B cell (primary cell): ENCODE measurements at places on chromosomes 1 and 21. TPM values are rescaled to one million over a fixed set of nuclear protein-coding genes. Genes with fewer than 3 reads are reported as not detected.

The GLIS1 gene
- not detected in 2 replicates for polyA plus RNA-seq

DNA sequence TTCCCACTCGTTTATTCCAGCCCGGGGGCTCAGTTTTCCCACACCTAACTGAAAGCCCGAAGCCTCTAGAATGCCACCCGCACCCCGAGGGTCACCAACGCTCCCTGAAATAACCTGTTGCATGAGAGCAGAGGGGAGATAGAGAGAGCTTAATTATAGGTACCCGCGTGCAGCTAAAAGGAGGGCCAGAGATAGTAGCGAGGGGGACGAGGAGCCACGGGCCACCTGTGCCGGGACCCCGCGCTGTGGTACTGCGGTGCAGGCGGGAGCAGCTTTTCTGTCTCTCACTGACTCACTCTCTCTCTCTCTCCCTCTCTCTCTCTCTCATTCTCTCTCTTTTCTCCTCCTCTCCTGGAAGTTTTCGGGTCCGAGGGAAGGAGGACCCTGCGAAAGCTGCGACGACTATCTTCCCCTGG, 716 bp downstream of the OLIG2 start:
- DNase-seq, result no peak
- peaks cover 25% of the 10 kb centered on the region for H3K27me3 ChIP-seq
- H3K36me3 ChIP-seq, result no peaks in the 10 kb centered on the region
- peaks cover 46% of the 10 kb centered on the region for H3K4me1 ChIP-seq

- H3K27me3 ChIP-seq, result no peaks in the 10 kb centered on the region
- H3K4me3 ChIP-seq, result no peak overlapping the region
- H3K27ac ChIP-seq, result no peak overlapping the region
- H3K4me1 ChIP-seq, result no peaks in the 10 kb centered on the region
Measured at GRCh38 chr1:12572522-12572921, 45.5 kb downstream of the DHRS3 start.

GRCh38 chr1:167629681-167630567, at the start of gene RCSD1:
TSS of gene RCSD1 (plus strand) at chr1:167630232. CDS start at chr1:167630424, 192 bp downstream.
- peaks cover 6% of the 10 kb centered on the region for H3K36me3 ChIP-seq
- no peaks in the 10 kb centered on the region for H3K27me3 ChIP-seq
- peak within 1 kb of the TSS; percentile 93 for H3K27ac ChIP-seq
- H3K4me1 ChIP-seq, result peaks cover 77% of the 10 kb centered on the region
- peak within 1 kb of the TSS; percentile 96 for H3K4me3 ChIP-seq
- peak; percentile 80 for DNase-seq

GRCh38 chr1:226510453-226510852, 38.1 kb upstream of the STUM start:
- no peaks in the 10 kb centered on the region for H3K4me1 ChIP-seq
- no peak overlapping the region for H3K4me3 ChIP-seq
- no peak overlapping the region for H3K27ac ChIP-seq
- H3K27me3 ChIP-seq, result peaks cover 4% of the 10 kb centered on the region

- no peaks in the 10 kb centered on the region for H3K27me3 ChIP-seq
- peak overlapping the region; percentile 87 for H3K4me3 ChIP-seq
Measured at GRCh38 chr1:53945183-53945432, 391 bp downstream of the IFT25 start.

The GBP7 gene
- not detected in 2 replicates for polyA plus RNA-seq

The CHI3L1 gene
- not detected in 2 replicates for polyA plus RNA-seq

DNA sequence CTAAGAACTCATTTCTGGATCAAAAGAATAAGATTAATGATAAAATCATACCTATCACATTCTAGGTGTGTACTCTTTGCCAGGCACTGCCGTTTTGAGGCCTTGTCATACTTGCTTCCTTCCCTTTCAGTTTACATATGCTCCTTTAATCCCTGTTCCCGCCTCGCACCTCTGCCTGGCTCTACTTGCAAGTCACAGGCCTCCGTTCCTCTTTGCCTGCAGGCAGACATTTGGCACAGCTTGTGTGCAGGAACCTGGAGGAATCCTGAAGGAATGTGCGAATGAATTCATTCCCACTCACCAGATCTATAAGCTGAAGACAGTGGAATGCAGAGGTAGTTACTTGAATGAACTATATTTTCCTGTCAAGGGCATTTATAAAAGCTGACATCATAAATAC, 13.8 kb downstream of the WLS start:
- DNase-seq, result no peak
- H3K4me1 ChIP-seq, result no peaks in the 10 kb centered on the region
- no peaks in the 10 kb centered on the region for H3K27me3 ChIP-seq
- no peak overlapping the region for H3K4me3 ChIP-seq
- no peak overlapping the region for H3K27ac ChIP-seq
- no peaks in the 10 kb centered on the region for H3K36me3 ChIP-seq

- no peaks in the 10 kb centered on the region for H3K27me3 ChIP-seq
- no peaks in the 10 kb centered on the region for H3K36me3 ChIP-seq
- no peaks in the 10 kb centered on the region for H3K4me1 ChIP-seq
- no peak overlapping the region for H3K27ac ChIP-seq
Measured at GRCh38 chr1:190377294-190377693, 100.4 kb downstream of the BRINP3 start.

DNA sequence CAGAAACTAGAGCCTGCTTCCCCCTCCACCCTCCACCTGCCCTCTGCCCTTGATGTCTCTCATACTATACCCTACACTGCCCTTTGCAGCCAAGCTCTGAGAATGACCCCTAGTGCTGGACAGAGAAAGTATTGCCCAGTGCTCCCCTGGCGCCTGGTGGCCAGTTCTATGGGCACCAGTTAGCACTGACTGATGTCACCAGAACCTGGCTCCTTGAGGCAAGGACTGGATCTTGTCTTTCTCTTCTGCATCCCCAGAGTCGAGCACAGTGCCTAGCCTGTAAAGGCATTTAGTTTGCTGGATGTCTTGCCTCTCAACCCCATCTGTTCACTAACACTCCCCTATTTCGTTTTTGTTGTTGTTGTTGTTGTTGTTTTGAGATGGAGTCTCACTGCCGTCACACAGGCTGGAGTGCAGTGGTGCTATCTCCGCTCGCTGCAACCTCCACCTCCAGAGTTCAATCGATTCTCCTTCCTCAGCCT, 5.9 kb downstream of the PHLDA3 start:
- H3K4me3 ChIP-seq, result no peak overlapping the region
- no peak for DNase-seq

- H3K4me3 ChIP-seq, result no peak overlapping the region
- H3K27ac ChIP-seq, result no peak overlapping the region
- DNase-seq, result no peak
- H3K4me1 ChIP-seq, result no peaks in the 10 kb centered on the region
Measured at GRCh38 chr1:21472861-21473260, 32.9 kb downstream of the NBPF3 start.

DNA sequence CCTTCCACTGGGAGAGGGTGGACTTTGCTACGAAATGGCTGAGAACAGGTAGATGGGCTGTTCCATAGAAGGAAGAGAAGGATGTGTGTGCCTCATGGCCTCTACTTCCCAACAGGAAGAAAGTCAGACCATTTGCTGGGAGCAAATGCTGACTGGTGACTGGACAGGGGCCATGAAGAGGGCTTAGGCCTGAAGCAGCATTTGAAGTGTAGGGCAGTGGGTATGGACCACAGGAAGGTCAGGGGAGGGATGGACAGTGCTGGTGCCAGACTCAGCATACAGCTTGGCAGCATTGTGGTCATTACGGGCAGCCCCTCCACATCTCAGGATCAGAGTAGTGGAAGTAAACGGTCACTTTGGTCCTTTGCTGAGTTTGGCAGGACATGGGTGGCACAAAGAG, 275.7 kb downstream of the MATN1 start:
- H3K27ac ChIP-seq, result no peak overlapping the region
- H3K4me3 ChIP-seq, result no peak overlapping the region
- no peaks in the 10 kb centered on the region for H3K4me1 ChIP-seq
- DNase-seq, result no peak
- H3K27me3 ChIP-seq, result no peaks in the 10 kb centered on the region

GRCh38 chr1:111733992-111734341, 5.2 kb downstream of the INKA2 start:
- no peak for DNase-seq
- no peaks in the 10 kb centered on the region for H3K36me3 ChIP-seq
- H3K27ac ChIP-seq, result no peak overlapping the region
- no peaks in the 10 kb centered on the region for H3K27me3 ChIP-seq
- H3K4me1 ChIP-seq, result peaks cover 7% of the 10 kb centered on the region

The ESPN gene
- 0.07 and 0.19 TPM in 2 replicates for polyA plus RNA-seq

DNA sequence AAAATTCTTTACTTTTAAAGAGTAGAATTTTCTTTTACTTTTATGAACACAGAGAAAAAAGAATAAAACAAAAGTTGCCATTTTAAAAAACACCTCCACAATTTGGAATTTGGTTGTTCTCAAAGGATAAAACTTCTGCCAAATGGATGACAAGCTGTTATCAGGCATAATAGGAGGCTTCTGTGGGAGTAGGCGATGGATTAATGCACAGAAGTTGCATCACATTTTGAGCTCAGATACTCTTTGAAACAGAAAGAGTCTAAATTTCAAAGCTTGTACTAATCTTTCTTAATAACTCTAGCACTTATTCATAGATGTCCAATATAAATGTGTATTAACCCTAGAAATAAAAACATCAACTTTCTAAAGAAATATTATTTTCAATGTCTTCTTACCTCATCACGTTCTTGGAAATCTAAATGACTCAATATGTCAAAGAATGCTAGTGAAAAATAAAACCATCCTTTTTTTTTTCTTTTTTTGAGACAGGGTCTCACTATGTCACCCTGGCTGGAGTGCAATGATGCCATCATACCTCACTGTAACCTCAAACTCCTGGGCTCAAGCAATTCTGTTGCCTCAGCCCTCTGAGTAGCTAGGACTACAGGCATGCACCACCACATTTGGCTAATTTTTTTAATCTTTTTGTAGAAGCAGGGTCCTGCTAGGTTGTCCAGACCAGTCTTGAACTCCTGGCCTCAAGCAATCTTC, 112.8 kb upstream of the USP25 start:
- H3K27ac ChIP-seq, result no peak overlapping the region
- H3K36me3 ChIP-seq, result no peaks in the 10 kb centered on the region
- no peaks in the 10 kb centered on the region for H3K27me3 ChIP-seq
- DNase-seq, result no peak

GRCh38 chr21:42121794-42122193, 50.7 kb downstream of the UMODL1 start:
- no peak overlapping the region for H3K4me3 ChIP-seq
- no peak for DNase-seq
- H3K27ac ChIP-seq, result no peak overlapping the region
- peaks cover 58% of the 10 kb centered on the region for H3K27me3 ChIP-seq
- peaks cover 44% of the 10 kb centered on the region for H3K4me1 ChIP-seq

DNA sequence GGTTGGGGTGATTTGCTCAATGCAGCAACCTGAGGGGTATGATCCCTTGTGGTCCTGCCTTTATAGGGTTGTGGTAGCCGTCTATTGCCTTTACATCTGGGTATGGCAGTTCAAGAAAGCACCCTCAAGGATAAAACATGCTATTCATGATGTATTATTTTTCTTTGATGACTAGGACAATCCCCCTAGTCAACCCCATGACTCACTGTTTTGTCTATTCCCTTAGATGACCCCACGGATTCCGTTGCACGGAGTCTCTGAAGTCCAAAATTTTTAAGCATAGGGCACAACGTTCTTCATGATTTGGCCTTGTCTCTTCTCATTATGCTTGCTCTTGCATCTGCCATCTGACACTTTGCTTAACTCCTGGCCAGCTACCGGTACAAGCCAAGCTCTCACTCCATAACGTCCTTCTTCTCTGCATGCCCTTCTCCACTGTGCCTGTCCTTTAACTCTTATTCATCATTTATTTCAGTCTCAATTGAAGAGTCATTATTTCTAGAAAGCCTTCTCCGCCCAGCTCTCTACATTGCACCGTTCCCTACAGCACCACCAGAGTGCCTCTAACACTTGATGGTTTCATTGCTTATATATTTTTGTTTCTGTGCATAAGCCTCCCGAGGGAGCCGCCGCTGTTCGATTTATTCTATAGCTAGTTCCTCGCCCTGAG, 838 bp upstream of the DISP1 start:
- no peak for DNase-seq
- H3K4me3 ChIP-seq, result peak overlapping the region; percentile 51
- H3K27ac ChIP-seq, result peak overlapping the region; percentile 90

DNA sequence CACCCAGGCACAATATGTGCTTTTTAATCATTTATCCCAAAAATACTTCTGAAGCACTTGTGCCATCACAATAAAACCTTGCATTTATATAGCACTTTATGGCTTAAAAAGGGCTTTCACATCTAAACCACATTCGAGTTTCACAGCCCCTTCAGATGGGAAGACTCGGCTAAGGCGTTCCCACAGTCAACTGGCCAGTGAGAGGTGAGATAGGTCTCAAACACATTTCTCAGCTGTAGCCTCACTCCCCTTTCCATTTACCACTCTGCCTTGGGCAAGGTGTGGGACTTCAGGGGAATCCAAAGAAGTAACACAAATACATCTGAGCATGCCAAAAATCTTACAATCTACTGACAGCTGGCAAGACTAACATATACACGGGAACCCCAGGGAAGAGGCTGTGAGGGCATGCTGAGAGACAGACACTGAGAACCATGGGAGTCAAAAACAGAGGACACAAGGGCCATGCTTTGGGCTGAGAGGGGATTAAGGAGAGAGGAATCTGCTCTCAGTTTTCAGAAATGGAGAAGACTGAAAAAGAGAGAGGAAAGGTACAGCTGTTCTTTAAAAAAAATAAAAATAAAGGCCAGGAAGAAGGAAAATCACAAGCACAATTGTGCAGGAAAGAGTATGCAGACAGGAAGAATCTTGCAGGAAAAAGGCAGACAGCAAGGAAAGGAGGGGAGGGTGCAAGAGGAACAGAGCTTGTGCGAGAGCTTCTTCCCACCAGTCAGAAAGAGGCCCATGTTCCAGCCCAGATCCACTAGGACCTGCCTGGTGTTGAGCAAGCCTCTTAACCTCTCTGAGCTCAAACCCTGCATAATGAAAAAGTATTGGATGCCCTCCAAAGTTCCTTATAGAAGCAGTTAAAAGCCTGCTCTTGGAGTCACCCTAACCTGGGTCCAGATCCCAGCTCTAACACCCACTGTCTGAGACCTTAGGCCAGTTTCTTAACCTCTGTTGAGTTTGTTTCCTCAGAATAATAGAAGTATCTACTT, 73.5 kb downstream of the JAK1 start:
- no peaks in the 10 kb centered on the region for H3K36me3 ChIP-seq
- H3K4me3 ChIP-seq, result no peak overlapping the region
- no peak for DNase-seq
- no peak overlapping the region for H3K27ac ChIP-seq
- H3K4me1 ChIP-seq, result peaks cover 90% of the 10 kb centered on the region
- no peaks in the 10 kb centered on the region for H3K27me3 ChIP-seq

The MAP1LC3C gene
- polyA plus RNA-seq, result not detected in 2 replicates

The IGSF9 gene
- 0.36 and 0.89 TPM in 2 replicates for polyA plus RNA-seq

- H3K27ac ChIP-seq, result no peak overlapping the region
- no peaks in the 10 kb centered on the region for H3K27me3 ChIP-seq
- DNase-seq, result no peak
- H3K4me1 ChIP-seq, result peaks cover 3% of the 10 kb centered on the region
- no peak overlapping the region for H3K4me3 ChIP-seq
Measured at GRCh38 chr1:185404291-185404690, 87.2 kb upstream of the IVNS1ABP start.

The AGPAT3 gene
- 14.3 and 16.4 TPM in 2 replicates for polyA plus RNA-seq

- DNase-seq, result no peak
- H3K4me1 ChIP-seq, result peaks cover 9% of the 10 kb centered on the region
- H3K27me3 ChIP-seq, result no peaks in the 10 kb centered on the region
Measured at GRCh38 chr1:247336390-247336789, 4.7 kb upstream of the ZNF496 start.
